GM23338 (cell line): ENCODE measurements at places on chromosomes 2 and 18.

- DNase-seq: no peak
Observed at GRCh38 chr2:221444106-221444505, 128.0 kb downstream of the EPHA4 start.

GRCh38 chr18:28711096-28711495 lies 534.2 kb upstream of the CDH2 start:
- DNase-seq: no peak

GRCh38 chr2:152490686-152491455 lies 155.9 kb downstream of the FMNL2 start:
- DNase-seq: no peak

DNA sequence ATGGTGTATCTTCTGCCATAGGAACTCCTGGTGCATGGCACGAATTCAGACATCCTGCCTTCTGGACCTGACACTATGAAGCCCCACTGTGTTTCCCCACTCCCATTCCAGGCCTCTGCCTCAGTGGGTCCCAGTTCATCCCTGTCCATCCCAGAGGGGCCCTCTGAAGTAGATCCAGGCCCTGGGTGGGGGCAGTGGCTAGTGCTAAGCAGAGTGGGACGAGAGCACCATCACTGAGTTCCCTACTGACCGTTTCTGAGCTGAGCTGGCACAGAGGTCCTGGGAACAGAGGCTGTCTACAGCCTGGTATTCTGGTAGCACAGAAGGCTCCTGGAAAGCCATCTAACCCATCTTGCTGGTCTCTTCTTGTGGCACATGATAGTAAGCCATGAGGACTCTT lies 54.0 kb downstream of the ATOH8 start:
- DNase-seq: no peak

- peak; percentile 25 for DNase-seq
Observed at GRCh38 chr2:186595219-186595618, 5.4 kb downstream of the ITGAV start.

DNA sequence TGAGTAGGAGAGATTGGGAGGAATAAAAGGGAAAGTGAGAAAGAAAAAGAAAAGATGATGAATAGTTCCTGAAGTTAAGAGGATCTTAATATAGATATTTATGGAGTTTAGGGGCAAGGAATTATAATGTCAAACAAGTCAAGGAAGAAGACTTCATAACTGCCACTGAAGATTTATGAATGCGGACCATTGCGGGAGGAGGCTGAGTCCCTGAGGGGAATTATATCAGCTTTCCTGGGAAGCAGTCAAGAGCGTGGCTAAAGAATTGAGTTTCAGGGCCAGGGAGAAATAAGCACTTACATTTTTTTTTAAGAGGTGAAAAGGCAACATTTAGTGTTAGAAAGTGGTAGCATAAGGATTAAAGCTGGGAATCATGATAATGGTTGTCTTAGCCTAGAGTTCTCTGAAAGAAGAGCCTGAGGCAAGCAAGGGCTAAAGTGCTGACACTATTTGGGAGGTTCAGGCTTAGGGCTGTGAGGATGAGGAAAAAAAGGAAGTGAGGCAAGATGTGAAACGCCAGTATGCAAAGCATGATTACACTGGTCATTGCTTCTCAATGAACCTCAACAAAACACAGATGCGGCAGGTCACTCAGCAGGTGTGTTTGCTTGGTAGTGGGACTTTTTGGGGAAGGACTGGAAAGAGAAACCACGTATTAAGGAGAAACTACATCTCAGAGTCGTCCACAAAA lies 217.1 kb downstream of the SLC4A3 start:
- DNase-seq: no peak

DNA sequence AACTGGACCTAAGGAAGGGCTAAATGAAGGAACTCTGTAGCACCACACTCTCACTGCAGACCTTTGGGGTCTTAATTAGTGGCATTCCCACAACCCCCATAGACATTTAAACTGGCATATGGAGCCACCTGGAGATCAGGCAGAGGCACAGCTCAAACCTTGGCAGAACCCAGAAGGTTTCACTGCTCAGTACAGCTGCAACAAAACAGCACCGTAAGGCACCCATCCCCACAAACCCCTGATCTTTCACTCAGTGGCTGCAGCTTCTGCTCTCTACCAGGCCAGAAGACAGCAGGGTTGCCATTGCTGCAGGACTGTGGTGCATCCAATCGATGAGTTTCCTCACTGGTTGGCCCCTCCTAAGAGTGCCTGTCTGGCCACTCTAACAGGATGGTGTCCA lies 361.6 kb upstream of the VRK2 start:
- no peak for DNase-seq

DNA sequence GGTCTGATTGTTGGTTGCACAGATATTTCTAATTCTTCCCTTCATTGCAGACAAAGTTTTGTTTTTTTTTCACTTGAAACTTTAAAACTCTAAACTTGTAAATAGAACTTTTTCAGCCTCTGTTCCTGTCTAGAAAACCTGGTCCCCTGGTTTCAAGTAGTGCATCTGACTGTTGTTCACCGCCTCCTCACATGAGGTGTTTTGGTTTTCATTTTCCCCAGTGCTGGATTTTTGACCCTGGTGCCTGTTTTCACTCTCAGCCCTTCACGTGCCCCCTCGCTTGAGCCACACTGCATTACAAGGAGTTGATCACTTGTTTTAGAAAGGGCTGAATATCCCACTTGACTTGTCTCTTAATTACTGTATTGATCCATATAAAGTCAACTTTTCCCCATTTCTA lies 100.1 kb downstream of the TMEM185B start:
- no peak for DNase-seq

DNA sequence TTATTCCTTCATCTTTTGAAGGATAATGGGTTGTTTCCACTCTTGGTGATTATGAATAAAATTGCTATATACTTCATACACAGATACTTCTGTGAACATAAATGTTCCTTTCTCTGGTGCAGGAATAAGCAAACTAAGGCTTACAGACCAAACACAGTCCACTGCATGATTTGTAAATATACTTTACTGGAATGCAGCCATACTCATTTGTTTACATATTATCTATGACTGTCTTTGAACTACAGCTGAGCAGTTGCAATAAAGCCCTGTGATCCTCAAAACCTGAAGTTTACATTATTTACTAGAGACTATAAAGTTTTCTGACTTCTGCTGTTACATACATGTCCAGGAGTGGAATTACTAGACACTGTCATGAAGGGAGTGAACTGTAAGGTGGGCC lies 381.0 kb upstream of the CNTNAP5 start:
- DNase-seq: no peak
